Activated CD4-positive, alpha-beta T cell treated with anti-CD3 and anti-CD28 coated beads, Interleukin-2, amount 50 U/mL, for 48 hours (primary cell): ENCODE measurements at places on chromosomes 1 and 21.

GRCh38 chr1:67020304-67020703 is 33.6 kb downstream of the SLC35D1 start:
- DNase-seq: no peak

DNA sequence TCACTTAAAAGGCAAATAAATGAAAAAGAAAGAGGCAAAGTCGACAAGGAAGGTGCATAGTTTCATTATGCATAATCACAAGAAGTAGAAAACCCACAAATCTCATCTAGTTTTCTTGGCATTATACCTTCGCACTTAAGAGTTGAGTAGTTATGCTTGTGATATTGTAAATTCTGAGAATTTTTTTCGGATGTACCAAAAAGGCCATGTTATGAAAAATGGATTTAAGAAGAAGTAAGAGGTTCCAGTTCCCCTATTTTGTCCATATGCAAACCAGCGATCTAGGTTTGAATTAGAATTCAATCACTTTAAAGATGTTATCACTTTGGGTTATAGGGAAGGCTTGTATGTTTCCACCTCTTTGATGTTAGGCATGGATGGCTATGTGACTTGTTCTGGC is 7.9 kb upstream of the ERICH3 start:
- DNase-seq: no peak

DNA sequence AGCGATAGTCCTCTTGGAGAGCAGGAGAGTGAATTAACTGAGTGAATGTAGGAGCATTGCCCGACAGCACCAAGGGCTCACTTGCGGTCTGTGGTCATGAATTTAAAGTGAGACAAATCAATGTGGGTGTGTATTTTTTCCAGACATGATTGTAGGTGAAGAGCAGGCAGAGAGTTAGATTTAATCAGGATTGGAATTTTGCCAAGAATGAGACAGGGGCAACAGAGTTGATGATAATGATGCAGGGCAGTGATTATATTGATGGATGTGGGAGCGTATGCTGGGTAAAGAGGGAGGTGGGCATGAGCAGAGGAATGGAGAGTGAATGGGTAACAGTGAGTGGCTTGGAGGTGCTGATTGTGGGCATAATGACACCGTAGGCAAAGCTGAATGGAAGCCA is 20.0 kb upstream of the SYT6 start:
- no peak for DNase-seq

- no peak for DNase-seq
Observed at GRCh38 chr21:38920631-38921398, 115.1 kb downstream of the ETS2 start.

GRCh38 chr1:12482988-12483387 is 135.0 kb downstream of the DHRS3 start:
- DNase-seq: no peak

DNA sequence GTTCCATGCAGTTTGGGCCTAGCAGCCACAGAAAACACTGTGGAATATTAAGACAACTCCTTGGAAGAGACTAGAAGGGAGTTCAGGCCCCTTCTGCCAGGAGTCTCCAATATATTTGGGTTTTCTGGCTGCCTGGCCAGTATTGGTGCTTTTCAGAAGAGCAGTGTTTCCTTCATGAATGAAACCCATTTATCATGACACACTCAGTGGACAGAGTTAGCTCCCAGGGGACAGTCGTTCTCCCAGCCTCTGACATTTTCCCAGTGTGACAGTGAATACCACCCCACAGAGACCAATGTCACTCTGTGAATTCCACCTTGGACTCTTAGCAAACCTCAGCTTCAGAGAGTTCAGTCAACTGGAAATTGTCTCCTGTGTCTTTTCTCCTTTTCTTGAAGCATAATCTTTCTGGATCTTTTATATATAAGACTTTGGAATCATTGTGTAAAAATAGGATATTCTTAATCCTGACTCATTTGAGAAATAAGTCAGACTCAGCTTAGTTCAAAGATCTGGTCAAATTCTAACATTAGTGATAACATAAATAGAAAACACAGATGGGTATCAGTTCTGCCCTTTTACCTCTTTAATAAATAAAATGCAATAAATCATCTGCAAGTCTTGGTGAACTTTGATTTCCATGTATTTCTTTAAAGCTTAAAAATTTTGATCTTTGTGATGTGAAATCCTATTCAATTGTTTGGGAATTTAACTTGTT is 40.4 kb downstream of the GNG12 start:
- no peak for DNase-seq

DNA sequence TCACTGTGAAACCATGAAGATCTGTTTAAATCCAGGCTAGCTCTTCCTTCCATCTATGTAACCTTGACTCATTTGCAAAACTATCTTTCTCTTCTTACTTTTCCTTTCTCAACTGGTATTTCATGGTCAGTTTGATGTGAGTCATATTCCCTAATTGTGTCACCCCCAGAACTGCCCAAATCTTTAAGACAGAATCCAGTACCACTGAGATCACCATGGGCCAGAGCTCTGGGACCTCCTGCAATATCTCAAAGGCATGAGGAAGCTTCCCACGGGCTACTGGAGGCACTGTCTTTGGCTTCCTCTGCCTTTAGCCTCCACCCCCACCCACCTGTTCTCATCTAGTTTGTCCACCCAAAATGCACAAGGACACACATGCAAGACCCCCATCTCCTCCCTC is 274.4 kb upstream of the FMN2 start:
- no peak for DNase-seq

- DNase-seq: no peak
Observed at GRCh38 chr1:32150847-32151246, 28.6 kb upstream of the TXLNA start.

GRCh38 chr21:41164981-41165655 is 2.8 kb upstream of the BACE2 start:
- DNase-seq: no peak

DNA sequence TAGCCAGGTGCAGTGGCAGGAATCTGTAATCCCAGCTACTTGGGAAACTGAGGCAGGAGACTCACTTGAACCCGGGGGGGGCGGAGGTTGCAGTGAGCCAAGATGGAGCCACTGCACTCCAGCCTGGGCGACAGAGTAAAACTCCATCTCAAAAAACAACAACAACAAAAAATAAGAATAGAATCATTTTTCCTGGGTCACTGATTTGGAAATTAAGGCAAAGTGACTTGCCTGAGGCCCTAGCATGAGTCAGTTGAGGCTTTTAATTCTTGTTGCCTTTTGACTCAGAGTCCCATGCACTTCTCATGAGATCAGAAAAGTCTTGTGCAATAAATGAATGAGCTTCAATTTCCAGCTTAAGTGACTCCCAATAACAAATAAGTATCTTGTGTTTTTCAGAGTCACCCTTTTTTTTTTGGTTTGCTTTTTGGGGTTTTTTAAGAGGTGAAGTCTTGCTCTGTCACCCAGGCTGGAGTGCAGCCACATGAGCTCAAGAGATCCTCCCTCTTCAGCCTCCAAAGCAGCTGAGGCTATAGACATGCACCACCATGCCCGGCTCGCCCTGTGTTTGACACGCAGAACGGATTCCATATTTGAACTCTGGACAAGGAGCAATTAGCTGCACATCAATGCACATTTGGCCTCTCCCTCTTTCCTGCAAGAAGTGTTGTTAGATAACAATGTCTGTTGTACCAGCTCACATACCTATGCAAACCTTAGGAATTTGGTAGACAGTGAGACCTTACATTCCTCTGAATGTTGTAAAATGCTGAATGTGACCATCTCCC is 3.4 kb upstream of the PLEKHM2 start:
- DNase-seq: no peak

DNA sequence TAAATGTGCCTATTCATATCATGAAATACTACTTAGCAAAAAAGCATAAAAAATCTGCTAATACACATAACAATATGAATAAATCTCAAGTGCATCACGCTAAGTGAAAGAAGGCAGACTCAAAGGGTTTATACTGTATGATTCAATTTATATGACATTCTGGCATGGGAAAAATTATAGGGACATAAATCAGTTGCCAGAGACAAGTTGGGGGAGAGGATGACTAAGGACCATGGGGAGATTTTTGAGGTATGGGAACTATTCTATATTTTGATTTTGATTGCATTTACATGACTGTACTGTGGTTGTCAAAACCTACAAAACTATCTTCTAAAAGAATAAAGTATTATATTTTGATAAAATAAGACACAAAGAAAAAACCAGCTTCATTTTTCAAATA is 650.3 kb upstream of the NR5A2 start:
- DNase-seq: no peak

GRCh38 chr21:41321211-41321907 is 4.8 kb downstream of the FAM3B start:
- no peak for DNase-seq

DNA sequence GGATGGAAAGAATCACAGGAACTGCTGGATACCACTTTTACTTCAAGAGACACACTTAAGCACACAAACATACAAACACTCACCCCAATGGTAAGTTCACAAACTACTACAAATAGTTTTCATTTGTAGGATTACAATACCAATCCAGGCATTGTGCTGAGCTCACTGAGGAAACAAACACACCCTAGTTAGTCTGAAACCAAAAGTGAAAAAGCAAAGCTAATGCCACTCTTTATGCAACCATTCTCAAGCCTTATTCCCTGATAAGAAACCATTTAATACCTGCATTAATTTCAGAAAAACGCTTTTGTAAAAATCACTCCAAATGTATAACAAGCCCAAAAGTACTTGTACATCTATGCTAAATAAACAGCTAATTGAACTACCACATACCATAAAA is 38.3 kb downstream of the RNF115 start:
- no peak for DNase-seq
